IMR-90 (cell line): ENCODE measurements at places on chromosomes 2 and 18. TPM values are rescaled to one million over a fixed set of nuclear protein-coding genes. Genes with fewer than 3 reads are reported as not detected.

Gene MAP3K19
- not detected in 2 replicates for total RNA-seq

Gene DOK1
- total RNA-seq, result 12.2 and 15.4 TPM in 2 replicates

Gene TRIM43B
- total RNA-seq, result not detected in 2 replicates

Gene CDH20
- not detected in 2 replicates for total RNA-seq

Gene OR6B2
- total RNA-seq, result not detected in 2 replicates

Gene IAH1
- total RNA-seq, result 58.6 and 89.8 TPM in 2 replicates

Gene G6PC2
- not detected in 2 replicates for total RNA-seq

Gene MYCN
- not detected in 2 replicates for total RNA-seq

Gene AGXT
- not detected in 2 replicates for total RNA-seq

Gene CLEC4F
- not detected in 2 replicates for total RNA-seq

Gene DUSP11
- total RNA-seq, result 25.6 and 28.6 TPM in 2 replicates

Gene SAG
- not detected in 2 replicates for total RNA-seq

Gene BOLL
- not detected in 2 replicates for total RNA-seq

Gene CPS1
- total RNA-seq, result 18.6 and 20.1 TPM in 2 replicates

Gene DHRS9
- not detected in 2 replicates for total RNA-seq

Gene TMEM247
- not detected in 2 replicates for total RNA-seq

Gene SERPINB12
- not detected in 2 replicates for total RNA-seq

Gene TUBA3E
- not detected in 2 replicates for total RNA-seq

Gene EIF5B
- total RNA-seq, result 19.7 and 26.9 TPM in 2 replicates

Gene SERPINB4
- not detected in 2 replicates for total RNA-seq

Gene GPC1
- total RNA-seq, result 16.0 and 18.6 TPM in 2 replicates

Gene AQP12B
- not detected in 2 replicates for total RNA-seq

Gene EML6
- 0.18 and 0.28 TPM in 2 replicates for total RNA-seq

Gene BARD1
- total RNA-seq, result 30.6 and 34.6 TPM in 2 replicates

Gene KCNJ3
- not detected in 2 replicates for total RNA-seq

Gene ANKRD30B
- total RNA-seq, result not detected in 2 replicates

Gene CGREF1
- total RNA-seq, result 0.28 and 0.54 TPM in 2 replicates

Gene KRTCAP3
- total RNA-seq, result not detected in 2 replicates

Gene TRIM43
- total RNA-seq, result not detected in 2 replicates

Gene VAMP8
- total RNA-seq, result 0.83 and 0.90 TPM in 2 replicates

Gene BZW1
- total RNA-seq, result 268 and 323 TPM in 2 replicates

Gene ZNF804A
- total RNA-seq, result 2.2 and 3.3 TPM in 2 replicates

Gene HRH4
- total RNA-seq, result not detected in 2 replicates

Gene PTPN18
- total RNA-seq, result 7.2 and 9.7 TPM in 2 replicates

Gene CNRIP1
- total RNA-seq, result 23.3 and 25.6 TPM in 2 replicates

Gene GNLY
- total RNA-seq, result not detected in 2 replicates

Gene DSC2
- total RNA-seq, result not detected in 2 replicates

Gene CABLES1
- total RNA-seq, result 4.7 and 5.7 TPM in 2 replicates

Gene RNU2-63P
- under 0.01 and 174 TPM in 2 replicates for total RNA-seq

Gene HJURP
- 22.6 and 24.2 TPM in 2 replicates for total RNA-seq

Gene CHMP3
- 38.4 and 81.4 TPM in 2 replicates for total RNA-seq

Gene GPBAR1
- total RNA-seq, result under 0.01 TPM in 1 of 2 replicates, not detected in the other

Gene COL5A2
- 235 and 257 TPM in 2 replicates for total RNA-seq

Gene EFHD1
- total RNA-seq, result not detected in 2 replicates

Gene ATP6V1C2
- total RNA-seq, result not detected in 2 replicates

Gene IL36A
- total RNA-seq, result not detected in 2 replicates

Gene ITGB1BP1
- total RNA-seq, result 48.6 and 61.1 TPM in 2 replicates

Gene KLHL14
- total RNA-seq, result not detected in 2 replicates

Gene FAM110C
- total RNA-seq, result not detected in 2 replicates

Gene STPG4
- 0.18 and 0.28 TPM in 2 replicates for total RNA-seq

Gene CNGA3
- total RNA-seq, result under 0.01 TPM in 1 of 2 replicates, not detected in the other

Gene CCDC74B
- 3.6 and 3.9 TPM in 2 replicates for total RNA-seq

Gene ZNF236
- total RNA-seq, result 9.7 and 11.1 TPM in 2 replicates

Gene IKZF2
- 19.4 and 25.5 TPM in 2 replicates for total RNA-seq

Gene CYP27C1
- not detected in 2 replicates for total RNA-seq

Gene DSG4
- not detected in 2 replicates for total RNA-seq

Gene SFTPB
- not detected in 2 replicates for total RNA-seq

Gene LYG1
- total RNA-seq, result not detected in 2 replicates

Gene IL37
- not detected in 2 replicates for total RNA-seq
